ENCODE measurements at places on chromosomes 4 and X.

DNA sequence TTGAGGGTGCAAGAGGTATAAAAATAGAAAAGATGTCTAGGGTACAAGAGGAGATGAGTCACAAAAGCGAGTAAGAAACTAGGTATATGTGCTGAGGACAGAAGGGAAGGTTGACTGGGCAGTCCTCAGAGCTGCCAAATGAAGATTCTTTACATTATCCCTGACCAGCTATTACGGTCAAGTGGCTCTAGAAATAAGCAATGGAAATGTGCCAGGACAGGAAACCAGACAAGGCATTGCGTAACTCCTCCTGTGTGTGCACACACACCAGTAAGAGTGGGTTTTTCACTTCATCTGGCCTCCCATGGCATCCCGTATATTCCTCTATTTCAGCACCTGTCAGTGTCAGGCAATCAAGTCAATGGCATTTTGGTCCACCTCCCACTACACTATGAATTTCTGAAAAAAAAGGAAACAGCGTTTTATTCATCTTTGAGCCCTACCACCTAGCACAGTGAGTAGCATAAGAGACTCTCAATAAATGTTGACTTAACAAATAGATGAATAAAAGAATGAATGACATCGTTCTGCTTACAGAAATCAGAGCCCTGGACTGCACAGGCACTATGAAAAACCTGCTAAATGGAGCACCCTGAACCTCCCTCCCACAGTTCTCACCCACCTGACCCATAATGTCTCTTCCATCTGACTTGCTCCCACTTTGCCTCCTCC is 62.6 kb upstream of the KLF3 start:
- no peak for DNase-seq

- DNase-seq, result no peak
Observed at GRCh38 chr4:43224559-43224958, 332.0 kb downstream of the GRXCR1 start.

DNA sequence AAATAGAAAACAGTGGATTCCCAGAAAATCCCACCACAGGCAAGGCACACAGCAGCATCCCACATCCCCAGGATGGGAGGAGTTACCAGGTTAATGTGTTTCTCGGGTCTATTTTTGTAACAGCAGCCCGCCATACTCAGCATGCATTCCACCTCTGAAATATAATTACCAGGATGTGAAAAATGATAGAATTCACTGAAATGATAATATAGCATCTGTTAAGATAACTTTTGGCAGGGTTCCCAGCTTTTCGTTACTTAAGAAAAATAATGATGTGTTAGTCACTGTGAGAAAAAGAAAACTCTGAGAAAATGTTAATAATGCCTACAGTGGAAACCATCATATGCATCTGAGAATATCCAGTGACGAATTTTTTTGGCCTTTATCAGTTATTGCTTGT is 87.1 kb downstream of the VCX2 start:
- no peak for DNase-seq

DNA sequence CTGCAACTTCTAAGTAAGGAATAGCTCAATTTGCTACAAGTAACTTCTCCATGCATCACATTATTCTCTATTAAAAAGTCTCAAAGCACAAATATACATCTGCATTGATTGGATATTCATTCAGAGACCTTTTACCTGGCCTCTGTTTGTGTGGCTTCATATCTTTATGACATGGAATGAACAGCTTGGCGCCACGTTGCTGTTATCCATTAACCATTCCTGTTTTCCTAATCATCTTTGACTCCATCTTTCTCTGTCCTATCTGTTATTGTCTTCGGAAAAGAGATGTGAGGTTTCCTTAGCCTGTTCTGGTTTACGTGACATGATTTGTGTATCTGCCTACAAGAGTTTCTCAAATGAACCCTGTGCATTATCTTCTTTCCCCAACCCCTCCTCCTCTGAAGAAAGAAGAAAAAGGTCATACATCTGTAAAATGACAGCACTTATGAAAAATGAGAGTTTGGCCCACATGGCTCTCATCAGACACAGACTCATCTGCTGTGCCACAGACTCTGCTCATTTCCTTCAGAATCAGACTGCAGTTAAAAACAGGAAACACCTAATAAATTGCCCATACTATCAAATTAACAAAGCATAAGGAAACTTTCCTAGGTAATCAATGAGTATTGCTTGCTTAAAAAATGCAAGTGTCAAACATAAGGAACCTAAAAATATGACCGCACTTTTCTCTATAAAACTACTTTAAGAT is 347.6 kb upstream of the FAM241A start:
- DNase-seq, result no peak

- DNase-seq, result no peak
Observed at GRCh38 chrX:3516051-3516541, 169.6 kb upstream of the MXRA5 start.

GRCh38 chr4:30725562-30725961 is 5.4 kb downstream of the PCDH7 start:
- no peak for DNase-seq

GRCh38 chrX:71809886-71810285 is 46.7 kb downstream of the CXorf49B start:
- DNase-seq, result no peak

DNA sequence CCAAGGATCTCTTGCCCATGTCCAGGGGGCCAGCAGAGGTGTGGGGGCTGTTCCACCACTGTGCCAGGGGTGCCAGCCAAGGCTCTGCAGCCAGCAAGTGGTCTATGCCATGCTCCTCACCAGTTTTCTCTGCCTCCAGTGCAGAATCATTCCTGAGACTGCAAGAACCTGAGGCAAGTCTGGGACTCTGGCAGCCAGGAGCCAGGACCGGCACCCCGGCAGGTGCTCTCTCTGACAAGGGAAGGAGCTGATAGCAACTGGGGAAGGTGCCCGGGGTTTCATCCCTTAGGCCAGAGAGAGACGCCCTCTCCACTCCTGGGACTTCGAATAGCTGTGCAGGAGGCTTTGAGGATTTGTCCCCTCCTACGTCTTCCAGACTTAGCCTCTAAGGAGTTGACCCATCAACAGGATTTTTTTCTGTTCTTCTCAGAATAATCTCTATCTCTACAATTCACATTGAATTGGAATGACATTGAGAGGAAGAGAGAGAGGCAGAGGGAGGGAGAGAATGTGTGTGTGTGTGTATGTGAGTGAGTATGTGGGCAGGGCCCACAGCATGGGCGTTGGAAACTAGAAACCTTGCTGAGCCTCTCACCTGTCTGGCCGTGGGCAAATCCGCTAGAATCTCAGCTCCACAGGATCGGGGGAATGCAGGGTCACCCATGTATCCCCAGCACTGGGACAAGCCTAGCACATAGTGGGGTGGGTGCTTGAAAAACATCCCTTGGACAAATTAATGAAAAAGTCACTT is 74.5 kb upstream of the AFAP1 start:
- DNase-seq, result no peak

DNA sequence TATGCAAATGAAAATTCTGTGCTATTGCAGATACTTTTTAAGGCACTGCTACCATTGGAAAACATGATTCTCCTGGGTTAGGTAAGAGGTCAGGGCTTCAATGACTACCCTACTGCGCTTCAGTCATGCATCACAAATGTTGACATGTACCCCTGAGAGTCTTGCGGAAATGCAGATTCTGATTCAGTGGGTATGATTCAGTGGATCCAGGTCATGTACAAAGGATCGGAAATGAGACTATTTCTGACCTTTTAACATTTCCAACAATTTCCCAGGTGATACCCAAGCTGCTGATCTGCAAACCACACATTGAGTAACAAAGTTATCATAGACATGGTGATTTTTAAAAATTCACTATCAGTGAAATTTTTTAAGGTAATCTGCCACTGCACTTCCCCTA is 62.6 kb downstream of the DDX53 start:
- DNase-seq, result no peak

- DNase-seq, result no peak
Observed at GRCh38 chr4:45580334-45580733, 543.5 kb downstream of the GABRG1 start.

DNA sequence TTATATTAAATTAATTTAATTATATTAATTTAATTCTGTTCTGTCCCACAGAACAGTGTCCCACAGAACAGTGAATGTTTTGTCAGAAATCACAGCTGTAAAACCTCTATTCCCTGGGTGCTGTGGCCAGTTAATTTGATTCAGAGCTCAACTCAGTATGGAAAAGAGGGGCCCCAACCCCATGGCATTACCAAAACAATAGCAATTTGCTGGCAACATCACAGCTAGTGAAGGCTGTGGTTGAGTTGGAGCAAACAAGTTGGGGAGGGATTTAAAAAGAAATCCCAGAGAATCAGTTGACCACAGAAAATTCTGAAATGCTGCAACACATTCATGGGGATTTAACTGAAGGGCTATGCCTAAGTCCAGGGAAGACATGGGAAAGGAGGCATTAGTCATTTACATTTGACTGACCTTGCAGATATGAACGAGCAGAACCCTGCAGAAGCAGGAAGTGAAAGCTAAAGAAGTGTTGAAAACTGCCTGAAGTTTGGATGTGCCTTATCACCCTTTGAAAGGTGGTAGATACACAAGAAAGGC is 30.1 kb downstream of the PDHA2 start:
- no peak for DNase-seq

DNA sequence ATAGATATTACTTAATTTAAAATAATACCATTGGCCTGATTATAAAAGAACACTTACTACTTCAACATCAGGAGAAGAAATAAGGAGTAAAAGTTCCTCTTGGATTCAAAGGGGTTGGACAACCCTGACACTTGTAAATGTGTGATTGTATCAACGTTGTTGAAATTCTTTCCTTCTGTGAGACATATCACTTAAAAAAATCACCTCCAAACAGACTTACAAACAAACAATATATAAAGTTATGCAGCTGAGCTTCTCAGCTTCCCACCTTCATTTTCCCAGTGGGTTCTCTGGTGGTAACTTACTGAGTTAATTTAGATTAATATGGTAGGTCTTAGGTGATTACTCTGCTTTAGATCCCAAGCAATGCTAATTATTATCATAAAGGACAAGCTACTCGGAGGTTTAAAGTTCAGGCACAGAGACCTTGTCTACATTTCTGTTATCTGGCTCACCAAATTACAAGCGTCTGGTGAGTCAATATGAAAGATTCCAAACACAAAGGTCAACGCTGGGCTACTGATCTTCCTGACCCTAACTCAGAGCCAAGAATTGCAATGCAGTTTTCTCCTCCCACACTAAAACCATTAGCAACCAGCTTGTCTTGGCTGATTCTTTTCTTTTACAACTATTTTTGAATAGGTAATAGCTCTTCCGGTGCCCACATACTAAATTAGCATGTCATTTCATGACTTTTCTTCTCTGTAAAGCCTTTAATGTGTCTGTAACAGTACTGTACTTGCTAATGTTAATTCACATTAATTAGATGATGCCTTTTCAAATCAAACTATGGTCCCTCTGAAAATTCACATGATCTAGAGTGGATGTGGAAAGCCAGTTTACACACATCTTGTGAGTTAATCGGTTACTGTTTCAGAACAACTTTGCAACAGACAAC is 157.6 kb downstream of the RASL11B start:
- DNase-seq, result no peak

GRCh38 chr4:159272273-159273140 is 169.6 kb downstream of the RAPGEF2 start:
- DNase-seq, result no peak

DNA sequence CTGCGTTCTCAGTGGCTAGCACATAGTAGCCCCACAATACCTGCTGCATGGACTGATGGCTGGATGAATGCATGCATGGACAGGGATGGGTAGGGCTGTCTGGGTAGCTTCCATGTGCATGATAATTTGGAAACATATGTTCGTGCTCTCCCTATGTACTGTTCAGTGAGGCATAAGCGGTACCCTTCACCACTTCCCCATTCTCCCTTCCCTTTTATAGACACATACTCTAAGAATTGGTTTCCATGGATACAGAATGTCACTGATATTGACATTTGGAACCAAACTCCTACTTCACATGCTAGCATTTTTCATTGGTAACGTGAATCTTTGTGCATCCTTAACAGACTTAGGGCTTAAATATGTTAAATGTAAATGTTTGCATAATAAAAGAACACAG is 20.4 kb downstream of the USP46 start:
- DNase-seq, result no peak

- DNase-seq, result no peak
Observed at GRCh38 chr4:174047363-174047762, 236.1 kb downstream of the FBXO8 start.

GRCh38 chr4:182969651-182970279 is 52.6 kb upstream of the DCTD start:
- peak; percentile 15 for DNase-seq

DNA sequence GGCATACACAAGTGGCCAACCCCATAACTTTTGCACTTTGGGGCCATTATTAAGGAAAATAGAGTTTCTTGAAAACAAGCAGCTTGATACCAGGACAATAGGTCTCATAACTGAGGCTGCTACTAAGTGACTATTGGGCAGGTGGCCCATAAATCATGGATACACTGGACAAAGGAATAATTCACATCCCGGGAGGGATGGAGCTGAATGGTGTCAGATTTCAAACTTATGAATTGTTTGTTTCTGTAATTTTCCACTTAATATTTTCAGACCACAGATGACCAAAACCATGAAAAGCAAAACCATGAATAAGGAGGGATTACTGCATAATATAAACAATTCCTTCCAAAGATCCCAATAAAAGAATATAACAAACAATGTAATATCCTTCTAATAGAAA is 114.4 kb downstream of the WDFY3 start:
- no peak for DNase-seq

DNA sequence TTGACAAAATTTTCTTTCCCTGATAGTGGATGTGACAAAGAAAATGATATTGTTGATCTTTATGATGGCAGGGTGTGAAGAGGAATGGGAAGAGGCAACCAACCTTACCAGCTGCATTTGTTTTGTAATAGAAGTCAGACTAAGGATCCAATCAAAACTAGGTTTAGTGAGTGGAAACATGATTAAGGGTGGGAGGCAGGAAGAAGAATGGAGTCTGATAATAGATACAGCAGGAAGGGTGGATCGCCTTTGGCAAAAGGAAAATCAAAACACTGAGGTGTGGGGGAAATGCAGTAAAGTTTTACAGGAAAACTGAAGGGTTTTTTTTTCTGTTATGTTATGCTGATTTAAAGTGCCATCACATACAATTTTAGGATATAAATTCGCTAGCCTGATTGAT is 3.4 kb downstream of the CLIC2 start:
- DNase-seq, result no peak
